Myocyte (in vitro differentiated cells): ENCODE measurements at places on chromosomes 4 and X. TPM values are rescaled to one million over a fixed set of nuclear protein-coding genes. Genes with fewer than 3 reads are reported as not detected.
A peak's percentile ranks its signal among the peaks of the same experiment; 100 is the strongest.

- peak; percentile 73 for DNase-seq
Measured at GRCh38 chr4:110196871-110197528, 1.4 kb downstream of the ELOVL6 start.

Gene CTAG1B
- total RNA-seq, result not detected in 2 replicates

- DNase-seq, result no peak
Measured at GRCh38 chr4:142372530-142373260, 473.4 kb downstream of the INPP4B start.

Gene COX7B2
- total RNA-seq, result not detected in 2 replicates

Gene FAM184B
- not detected in 2 replicates for total RNA-seq

Gene FGFBP1
- not detected in 2 replicates for total RNA-seq

GRCh38 chrX:69318651-69319340, 153.5 kb upstream of the PJA1 start:
- DNase-seq, result no peak

Gene EGFL6
- total RNA-seq, result not detected in 2 replicates

- DNase-seq, result no peak
Measured at GRCh38 chr4:2832309-2832980, 11.2 kb upstream of the ADD1 start.

DNA sequence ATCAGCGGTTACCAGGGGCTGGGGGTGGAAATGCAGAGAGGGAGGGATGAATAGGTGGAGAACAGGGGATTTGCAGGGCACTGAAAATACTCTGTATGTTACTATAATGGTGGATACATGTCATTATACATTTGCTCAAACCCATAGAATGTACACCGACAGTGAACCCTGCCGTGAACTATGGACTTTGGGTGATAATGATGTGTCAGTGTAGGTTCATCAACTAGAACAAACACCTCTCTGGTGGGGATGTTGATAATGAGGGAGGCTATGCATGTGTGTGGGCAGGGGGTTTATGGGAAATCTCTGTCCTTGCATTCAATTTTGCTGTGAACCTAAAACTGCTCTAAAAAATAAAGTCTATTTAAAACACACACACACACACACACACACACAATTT, 11.5 kb downstream of the HPSE start:
- no peak for DNase-seq

DNA sequence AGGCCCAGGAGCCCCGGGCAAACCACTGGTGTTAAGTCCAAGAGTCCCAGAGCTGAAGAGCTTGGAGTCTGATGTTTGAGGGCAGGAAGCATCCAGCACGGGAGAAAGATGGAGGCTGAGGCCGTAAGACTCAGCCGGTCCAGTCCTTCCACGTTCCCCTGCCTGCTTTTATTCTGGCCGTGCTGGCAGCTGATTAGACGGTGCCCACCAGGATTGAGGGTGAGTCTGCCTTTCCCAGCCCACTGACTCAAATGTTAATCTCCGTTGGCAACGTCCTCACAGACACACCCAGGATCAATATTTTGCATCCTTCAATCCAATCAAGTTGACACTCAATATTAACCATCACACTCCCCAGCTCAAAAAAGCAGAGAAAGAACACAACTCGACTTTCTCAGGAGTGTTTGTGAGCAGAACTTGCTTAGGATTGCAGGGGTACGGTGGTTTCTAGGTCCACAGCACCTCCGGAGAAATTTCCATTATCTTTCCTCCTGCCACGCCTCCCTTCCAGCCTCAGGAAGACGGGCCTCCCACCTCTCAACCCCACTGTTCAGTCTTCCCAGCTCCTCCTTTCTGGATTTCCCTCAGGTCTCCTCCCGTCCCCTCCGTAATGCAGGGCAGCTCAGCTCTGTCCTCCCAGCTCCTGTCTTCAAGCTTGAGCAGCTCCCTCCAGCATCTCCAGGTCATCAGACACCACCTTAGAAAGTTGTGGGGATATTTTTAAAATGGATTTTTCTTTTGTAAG, 13.3 kb upstream of the TMEM271 start:
- DNase-seq, result no peak

DNA sequence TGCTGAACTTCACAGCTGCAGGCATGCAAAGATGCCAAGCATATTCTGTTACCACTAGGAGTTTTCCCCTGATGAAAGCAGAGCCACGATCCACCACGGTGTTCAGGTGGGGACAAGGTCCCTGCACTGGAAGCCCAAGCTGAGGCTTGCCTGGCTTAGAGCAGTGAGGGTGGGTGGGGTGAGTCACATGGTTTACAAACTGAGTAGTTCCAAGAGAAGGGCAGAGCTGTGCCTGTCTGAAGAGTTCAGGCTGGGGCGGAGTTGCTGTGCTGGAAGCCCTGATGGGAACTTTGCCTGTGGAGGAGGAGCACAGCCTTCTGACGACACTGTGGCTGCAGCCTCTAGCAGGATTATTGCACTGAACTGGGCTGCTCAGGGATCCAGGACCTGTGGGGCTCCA, 45.5 kb downstream of the FAM9B start:
- DNase-seq, result peak; percentile 48

Gene RAI2
- total RNA-seq, result 0.35 and 0.42 TPM in 2 replicates

Gene FGB
- total RNA-seq, result not detected in 2 replicates

GRCh38 chr4:90227177-90227576, 100.0 kb downstream of the CCSER1 start:
- DNase-seq, result no peak

- peak; percentile 38 for DNase-seq
Measured at GRCh38 chr4:4969298-4969697, 50.0 kb downstream of the CYTL1 start.

DNA sequence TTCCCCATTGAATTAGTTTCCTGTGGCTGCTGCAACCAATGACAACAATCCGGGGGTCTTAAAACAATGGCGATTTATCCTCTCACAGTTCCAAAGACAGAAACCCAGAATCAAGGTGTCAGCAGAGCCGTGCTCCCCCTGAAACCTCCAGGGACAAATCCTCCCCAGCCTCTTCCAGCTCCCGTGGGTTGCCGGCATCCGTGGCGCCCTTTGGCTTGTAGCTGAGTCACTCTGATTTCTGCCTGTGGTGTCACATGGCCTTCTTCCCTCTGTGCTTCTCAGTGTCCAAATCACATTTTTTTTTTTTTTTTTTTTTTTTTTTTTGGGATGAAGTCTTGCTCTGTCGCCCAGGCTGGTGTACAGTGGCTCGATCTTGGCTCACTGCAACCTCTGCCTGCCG, 64.5 kb upstream of the STX18 start:
- no peak for DNase-seq

DNA sequence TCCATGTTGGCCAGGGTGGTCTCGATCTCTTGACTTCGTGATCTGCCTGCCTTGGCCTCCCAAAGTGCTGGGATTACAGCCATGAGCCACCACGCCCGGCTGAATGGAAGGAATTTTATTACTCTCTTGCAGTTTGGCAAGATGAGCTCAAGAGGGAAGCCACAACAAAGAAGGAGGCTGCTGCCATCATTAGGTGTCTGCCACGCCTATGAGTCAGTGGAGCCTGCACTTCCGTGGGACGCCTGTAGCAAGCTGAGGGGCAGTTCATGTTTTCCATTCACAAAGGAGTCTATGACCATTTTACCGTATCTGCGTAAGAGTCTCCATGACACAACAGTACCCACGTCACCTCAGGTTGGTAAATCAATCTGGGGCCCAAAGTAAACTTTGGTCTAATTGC, 51.2 kb upstream of the CHRNA9 start:
- DNase-seq, result peak; percentile 27
